ENCODE measurements at places on chromosomes 16 and 17.

- DNase-seq, result no peak
Observed at GRCh38 chr16:17084130-17084529, 386.6 kb downstream of the XYLT1 start.

DNA sequence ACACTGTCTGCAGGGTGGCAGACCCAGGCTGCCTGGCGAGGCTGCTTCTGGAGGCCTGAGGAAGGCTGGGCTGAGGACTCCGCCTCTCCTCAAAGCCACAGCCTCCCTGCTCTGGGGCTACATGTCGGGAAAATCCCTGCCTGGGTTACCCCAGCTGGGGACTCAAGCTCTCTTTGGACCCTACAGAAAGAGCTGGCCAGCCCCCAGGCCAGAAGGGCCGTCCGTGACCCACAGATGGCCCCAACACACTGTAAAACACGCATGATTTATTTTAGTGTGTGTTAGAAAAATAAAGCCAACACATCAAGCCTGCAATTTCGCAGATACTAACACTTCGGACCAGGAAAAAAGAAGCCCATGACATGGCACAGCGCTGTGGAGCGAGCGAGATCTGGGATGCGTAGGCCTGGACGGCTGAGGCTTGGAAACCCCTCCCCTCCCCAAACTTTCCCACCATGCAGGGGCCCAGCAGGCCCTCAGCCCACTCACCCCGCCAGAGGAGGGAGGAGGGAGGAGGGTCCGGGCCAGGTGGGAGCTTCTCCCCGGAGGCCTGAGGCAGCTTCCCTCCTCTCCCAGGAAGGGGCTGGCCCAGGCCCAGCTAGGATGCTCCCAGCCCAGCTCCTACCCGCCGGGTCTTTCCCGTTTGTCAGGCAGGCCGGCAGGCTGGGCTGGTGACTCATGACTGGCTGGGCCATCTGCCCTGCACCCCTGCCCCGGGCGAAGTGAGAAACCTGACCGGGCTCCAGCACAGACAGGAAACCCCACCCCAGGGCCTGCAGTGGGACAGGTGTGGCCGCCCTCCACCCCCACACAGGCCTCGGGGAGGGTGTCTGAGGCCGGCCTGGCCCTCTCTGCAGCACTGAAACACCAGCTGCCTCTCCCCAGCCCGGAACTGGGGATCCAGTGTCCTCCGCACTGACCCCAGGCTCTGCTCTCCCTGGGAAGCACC lies 34.1 kb upstream of the SLC38A10 start:
- DNase-seq, result no peak

GRCh38 chr16:89044418-89045180 lies 49.1 kb upstream of the ACSF3 start:
- no peak for DNase-seq

DNA sequence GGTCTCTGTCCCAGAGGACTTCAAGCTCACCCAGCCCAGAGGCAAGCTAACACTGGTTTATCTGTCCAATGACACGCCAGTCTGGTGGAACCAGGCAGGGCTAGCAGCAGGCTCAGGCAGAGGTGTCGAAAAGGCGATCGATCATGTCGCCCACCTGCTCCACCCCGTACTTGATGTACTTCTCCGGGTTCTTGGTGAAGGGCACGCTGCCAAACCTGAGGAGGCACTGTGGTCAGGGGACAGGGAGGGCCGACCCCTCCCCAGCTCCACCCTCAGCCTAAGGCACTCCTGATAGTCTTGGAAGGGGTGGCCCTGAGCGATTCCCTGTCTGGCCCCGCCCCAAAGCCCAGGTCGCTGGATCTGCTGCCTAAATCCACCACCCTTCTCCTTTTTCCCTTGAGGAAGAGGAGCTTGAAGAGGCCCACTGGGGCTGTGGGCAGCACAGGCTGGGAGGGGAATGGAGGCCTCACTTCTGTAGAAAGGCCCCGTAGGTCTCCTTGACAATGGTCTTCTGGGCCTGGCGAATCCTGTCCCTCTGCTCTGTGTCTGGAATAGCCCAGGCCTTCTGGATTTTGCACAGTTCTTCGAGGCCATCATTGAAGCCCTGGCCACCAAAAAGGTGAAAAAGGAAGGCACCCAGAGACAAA lies 4.7 kb downstream of the ZACN start:
- DNase-seq, result no peak

DNA sequence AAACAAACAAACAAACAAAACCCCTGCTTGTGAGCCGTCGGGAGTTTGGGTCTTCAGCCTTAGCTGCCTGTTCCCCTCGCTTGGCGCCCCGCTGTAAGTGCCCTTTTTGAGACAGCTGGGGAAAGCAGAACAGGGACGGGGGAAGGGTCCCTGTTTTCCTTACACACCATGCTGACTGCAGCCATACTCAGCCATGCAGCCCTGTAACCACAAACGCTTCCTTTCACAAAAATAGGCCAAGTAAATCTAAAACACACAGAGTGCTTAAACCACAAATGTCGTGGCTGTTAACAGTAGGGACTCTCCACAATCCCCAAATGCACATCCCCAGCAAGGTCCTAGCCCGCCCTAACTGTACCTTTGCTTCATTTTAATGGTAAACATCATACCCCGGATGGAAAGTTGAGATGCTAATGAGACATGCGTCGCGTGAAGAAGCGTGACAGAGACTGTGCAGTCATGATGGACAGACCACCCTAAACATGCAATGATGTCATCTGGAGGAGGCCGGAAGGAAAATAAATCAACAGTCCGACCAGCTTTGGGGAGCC lies 129.9 kb downstream of the MGAT5B start:
- DNase-seq, result peak; percentile 67

GRCh38 chr16:87850009-87851006 lies 19.0 kb downstream of the SLC7A5 start:
- DNase-seq, result no peak

GRCh38 chr16:84315422-84315821 lies 20.7 kb downstream of the WFDC1 start:
- DNase-seq, result no peak

DNA sequence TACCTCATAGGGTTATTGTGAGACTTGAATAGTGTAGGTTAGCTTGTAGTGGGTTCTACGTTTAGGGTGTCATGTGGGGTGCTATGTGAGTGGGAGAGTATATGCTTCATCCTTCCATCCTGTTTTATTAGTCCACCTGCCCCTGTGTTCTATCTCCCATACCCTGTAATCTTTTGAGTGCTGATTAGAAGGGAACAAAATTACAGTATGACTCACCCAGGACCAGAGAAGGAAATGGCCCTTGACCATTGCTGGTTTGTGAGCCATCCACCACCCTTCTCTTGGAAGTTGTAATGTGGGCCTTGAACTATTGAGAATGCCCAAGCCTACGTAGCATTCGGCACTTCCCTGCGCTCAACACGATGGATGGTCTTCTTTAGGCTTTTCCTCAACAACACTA lies 17.1 kb downstream of the SAP30BP start:
- no peak for DNase-seq
